Omental fat pad (tissue), 4 donors: ENCODE measurements at places on chromosomes 3 and 15. TPM values are rescaled to one million over a fixed set of nuclear protein-coding genes. Genes with fewer than 3 reads are reported as not detected.

The RAD51 gene
- total RNA-seq, result 0.84 TPM

The WDR53 gene
- total RNA-seq, result 5.6 TPM

GRCh38 chr3:80754969-80755368, 987.2 kb upstream of the ROBO1 start:
- DNase-seq, result no peak

- DNase-seq, result no peak
These were observed 160.2 kb downstream of the XXYLT1 start for GRCh38 chr3:195110647-195111318.

DNA sequence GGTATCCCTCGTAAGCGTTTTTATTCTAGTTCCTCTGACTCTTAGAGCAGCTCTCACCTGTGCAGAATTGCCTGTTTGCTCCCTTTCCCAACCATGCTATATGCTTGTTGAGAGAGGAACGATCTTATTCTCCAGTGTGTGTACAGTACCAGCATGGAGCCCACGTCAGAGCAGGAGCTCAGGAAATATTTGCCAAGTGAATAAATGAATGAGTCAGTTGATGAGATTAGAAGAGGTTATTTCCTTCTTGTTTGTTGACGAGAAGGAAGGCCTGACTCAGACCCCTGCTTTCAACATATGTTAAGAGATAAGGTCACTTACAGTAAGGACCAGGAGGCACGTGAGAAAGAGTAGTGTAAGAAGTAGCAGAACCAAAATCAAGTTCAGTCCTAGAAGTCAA, 106.3 kb upstream of the ABHD17C start:
- DNase-seq, result no peak

The SEC11A gene
- 131 TPM for total RNA-seq

DNA sequence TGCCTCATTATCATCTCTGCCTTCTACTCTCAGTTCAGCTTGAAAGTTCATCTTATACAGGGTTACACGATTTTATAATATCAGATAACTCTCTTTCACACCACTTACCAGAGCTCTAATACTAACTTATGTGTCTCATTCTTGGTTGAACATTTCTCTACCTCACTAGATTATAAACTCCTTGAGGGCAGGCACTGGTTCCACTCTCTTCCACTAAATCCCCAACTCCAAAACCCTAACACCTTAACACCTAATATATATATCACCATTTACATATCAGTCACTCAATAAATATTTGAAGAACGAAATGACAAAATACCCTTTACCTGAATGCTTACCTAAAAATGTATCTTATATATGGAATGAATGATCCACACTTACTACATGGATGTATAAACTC, 977.2 kb downstream of the FHIT start:
- DNase-seq, result no peak

GRCh38 chr15:98120561-98120960, 160.1 kb downstream of the ARRDC4 start:
- no peak for DNase-seq

DNA sequence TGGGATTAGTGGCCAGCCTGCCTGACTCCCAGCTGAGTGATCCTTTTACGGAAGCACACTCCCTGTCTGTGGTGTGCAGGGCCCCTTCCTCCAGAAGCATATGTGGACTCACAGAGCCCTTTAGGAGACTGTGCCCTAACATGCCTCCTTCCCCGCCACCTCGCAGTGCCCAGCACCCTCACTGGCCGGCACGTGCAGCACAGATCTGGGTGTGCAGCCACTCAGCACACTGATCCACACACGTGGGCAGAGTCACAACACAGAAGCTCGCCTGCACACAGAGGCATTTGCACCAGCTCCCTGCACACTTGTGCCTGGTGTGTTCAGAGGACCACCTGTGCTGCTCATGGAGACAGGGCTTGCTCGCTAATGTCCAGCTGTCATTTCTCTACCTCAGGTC, 23.6 kb upstream of the CSPG4 start:
- no peak for DNase-seq

- no peak for DNase-seq
These were observed 115.8 kb upstream of the TOPAZ1 start for GRCh38 chr3:44125882-44126281.

- DNase-seq, result no peak
These were observed 15.4 kb upstream of the BTLA start for GRCh38 chr3:112514527-112515128.

- no peak for DNase-seq
These were observed 75.9 kb upstream of the FGF12 start for GRCh38 chr3:192802957-192803899.

The PPP4R2 gene
- 55.0 TPM for total RNA-seq

DNA sequence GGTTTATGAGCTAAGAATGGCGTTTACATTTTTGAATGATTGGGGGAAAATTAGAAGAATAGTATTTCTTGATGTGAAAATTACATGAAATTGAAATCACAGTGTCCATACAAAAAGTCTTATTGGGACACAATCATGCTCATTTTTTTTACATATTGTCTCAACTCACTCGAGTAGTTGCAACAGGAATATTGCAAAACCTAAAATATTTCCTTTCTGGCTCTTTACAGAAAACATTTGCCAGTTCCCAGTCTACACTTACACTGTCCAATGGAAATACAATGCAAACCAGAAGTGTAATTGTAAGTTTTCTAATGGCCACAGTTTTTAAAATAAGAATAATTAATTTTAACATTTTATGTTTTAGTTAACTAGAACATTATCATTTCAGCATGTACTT, 137.8 kb downstream of the SAMMSON start:
- no peak for DNase-seq

- DNase-seq, result no peak
These were observed 117.6 kb upstream of the SAMMSON start for GRCh38 chr3:69881756-69882428.

- DNase-seq, result no peak
These were observed 466 bp downstream of the IQSEC1 start for GRCh38 chr3:13072600-13073325.

GRCh38 chr3:128987302-128988100, 6.4 kb downstream of the CFAP92 start:
- no peak for DNase-seq

DNA sequence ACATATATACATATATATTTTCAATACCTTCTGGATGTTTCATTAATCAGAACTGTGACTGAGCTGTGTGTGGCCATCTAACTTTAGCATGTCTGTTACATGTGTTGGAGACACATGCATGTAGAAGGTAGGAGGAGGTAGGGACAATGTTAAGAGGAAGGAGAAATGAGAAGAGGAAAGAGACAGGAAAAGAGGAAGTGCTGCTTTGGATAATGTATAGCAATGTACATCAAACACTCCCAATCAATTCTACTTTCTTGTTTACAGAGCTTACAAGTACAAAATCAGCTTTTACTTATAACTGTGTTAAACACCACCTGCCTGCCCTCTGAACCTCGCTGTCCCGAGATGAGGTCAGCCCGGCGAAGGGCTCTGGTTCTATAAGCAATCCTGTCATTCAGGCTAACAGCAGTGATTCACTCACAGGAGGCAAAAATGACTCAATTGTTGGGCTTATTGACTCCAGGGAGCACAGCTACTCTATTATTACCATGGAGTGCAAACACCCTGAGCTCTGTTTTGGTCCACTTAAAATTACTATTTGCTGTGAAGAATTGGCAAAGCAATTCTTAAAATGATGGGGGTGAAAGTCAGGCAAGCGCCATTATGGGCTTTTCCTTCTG, 188.9 kb downstream of the MEIS2 start:
- no peak for DNase-seq
